Vagina (tissue), 2 donors: ENCODE measurements at places on chromosomes 4 and X.

GRCh38 chr4:154807042-154807630 lies 26.1 kb downstream of the RBM46 start:
- DNase-seq: no peak

GRCh38 chr4:147581606-147582350 lies 35.4 kb upstream of the TMEM184C start:
- no peak for DNase-seq

DNA sequence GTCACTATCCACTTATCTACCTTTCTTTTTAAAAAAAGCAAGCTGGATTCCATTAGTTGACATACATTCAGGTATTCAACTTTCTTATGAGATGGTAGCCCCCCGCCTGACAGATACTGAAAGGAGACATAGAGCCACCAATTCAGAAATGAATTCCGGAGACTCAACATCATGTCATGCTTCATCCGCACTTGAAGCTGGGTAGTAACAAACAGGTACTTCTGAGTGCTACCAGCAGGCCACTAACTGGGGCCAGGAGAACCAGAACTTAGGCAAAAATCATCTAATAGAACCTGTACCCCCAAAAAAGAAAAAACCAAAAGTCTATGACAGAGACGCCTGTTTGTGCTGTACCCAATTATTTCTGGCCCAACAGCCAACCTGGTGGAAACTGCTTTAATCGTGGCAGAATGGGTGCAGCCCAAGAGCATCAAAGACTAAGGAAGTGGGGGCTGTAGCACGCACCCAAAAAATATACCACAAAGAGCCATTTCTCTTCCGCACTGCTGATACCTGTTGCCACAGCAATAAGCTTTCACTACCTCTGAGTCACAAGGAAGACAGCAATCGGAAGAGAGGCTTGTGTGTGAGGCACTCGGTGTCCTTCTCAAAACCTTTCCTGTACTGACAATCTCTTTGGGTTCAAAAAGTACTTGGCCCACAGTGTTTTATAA lies 84.8 kb downstream of the AFAP1 start:
- DNase-seq: no peak

- no peak for DNase-seq
These were observed 340.3 kb upstream of the ZCCHC13 start for GRCh38 chrX:73963682-73964081.

DNA sequence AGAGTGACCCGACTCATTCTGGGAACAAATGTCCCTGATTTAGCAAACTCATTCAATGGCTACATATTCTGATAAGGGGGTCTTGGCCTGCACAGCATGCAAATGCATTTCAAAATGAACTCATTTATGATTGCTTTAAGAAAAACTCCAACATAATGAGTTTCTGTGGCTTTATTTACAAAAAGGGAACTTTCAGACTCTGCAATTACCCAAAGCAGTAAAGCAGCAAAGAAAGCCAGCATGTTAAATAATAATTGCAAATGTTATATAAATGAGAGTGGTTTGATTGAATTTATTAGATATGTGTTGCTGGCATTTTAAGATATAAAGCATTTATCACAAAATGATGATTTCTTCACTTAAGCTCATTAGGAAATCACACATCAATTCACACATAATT lies 295.7 kb downstream of the FBXW7 start:
- no peak for DNase-seq

- DNase-seq: no peak
These were observed 10.6 kb downstream of the MSN start for GRCh38 chrX:65677954-65678469.

DNA sequence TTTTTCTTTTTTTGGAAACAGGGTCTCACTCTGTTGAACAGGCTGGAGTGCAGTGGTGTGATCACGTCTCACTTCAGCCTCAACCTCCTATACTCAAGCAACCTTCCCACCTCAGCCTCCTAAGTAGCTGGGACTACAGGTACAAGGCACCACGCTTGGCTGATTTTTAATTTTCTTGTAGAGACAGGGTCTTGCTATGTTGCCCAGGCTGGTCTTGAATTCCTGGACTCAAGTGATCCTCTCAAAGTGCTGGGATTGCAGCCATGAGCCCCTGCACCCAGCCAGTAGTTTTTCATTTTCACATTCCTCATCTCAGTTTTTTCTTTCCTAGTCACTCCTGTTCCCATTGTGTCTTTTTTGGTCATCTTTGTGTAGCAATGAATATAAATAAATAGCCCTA lies 11.1 kb downstream of the USO1 start:
- no peak for DNase-seq

- DNase-seq: no peak
These were observed 6.8 kb upstream of the SOWAHB start for GRCh38 chr4:76904646-76905190.

GRCh38 chr4:182928061-182928460 lies 10.9 kb upstream of the DCTD start:
- no peak for DNase-seq

DNA sequence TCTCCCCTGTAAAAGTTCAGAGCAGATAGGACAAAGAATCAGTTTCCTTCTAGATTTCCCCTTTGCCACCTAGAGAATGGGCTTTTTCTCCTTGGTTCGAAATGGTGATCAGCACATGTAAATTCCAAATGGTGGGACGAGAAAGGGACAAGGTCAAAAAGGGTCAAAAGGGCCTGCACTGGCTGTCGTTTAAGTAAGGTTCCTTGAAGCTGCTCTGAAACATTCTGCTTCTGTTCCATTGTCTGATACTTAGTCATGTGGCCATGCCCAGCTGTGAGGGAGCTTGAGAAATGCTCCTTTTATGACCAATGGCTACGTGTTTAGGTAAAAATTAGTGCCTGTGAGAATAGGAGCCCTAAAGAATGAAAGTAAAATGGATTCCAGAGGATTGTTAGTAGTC lies 165.9 kb upstream of the CENPE start:
- DNase-seq: no peak

- no peak for DNase-seq
These were observed 73.1 kb downstream of the PACRGL start for GRCh38 chr4:20773144-20773997.

DNA sequence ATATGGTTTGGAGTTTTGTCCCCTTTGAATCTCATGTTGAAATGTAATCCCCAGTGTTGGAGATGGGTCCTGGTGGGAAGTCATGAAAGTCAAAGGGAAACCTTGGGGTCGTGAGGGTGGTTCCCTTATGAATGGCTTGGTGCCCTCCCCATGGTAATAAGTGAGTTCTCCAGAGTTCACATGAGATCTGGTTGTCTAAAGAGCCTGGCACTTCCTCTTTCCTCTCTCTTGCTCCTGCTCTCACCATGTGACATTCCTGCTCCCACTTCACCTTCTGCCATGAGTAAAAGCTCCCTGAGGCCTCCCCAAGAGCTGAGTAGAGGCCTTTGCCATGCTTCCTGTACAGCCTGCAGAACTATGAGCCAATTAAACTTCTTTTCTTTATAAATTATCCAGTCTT lies 5.5 kb upstream of the IL15 start:
- DNase-seq: no peak

- no peak for DNase-seq
These were observed 109.8 kb downstream of the SORBS2 start for GRCh38 chr4:185702147-185702663.

DNA sequence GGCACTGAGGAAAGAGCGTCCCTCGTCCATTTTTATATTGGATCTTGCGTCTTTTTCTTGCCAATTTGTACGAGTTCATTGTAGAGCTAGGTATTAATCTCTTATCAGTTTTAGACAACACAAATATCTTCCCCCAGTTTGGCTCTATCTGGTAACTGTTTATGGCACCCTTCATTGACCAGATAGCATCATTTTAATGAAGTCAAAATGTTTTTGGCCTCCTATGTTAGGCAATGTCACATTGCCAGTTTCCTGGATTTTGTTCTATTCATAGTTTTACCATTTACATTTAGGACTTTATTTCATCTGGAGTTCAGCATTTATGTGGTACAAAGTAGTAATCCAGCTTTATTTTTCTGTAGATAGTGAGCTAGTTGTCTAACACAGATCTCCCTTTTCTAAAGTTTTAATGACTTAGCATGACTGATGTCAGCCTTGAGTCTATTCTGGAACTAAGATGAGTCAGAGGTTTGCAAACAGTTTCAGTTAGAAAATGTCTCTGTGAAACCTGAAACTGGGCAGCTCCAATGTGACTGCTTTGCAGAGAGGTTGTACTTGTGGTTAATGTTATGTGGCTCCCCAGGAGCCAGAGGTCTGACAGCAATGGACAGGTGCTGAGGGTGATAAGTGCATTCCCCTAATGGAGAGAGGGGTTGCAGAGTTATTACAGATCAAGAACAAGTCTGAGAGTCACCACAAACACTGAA lies 5.3 kb upstream of the STBD1 start:
- DNase-seq: no peak

DNA sequence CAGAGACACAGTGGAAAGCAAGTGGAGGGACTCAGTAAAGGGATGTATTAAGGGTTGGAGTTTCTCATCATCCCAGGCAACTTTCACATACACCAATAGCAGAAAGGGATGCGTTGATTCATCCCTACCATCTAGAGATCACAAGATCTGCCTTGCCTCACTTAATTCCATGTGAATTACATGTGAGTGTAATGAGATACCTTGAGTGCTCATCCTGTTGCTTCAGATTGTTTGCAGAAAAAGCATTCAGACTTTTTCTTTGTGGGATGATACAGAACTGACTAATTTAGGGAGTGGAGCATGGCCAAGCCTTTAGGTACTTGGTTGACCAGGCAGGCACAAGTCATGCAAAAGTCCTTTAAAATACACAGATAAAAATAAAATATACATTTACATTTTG lies 124.8 kb upstream of the SLIT2 start:
- no peak for DNase-seq

GRCh38 chr4:75696071-75696470 lies 22.9 kb upstream of the G3BP2 start:
- DNase-seq: no peak

GRCh38 chrX:49041744-49042580 lies 1.2 kb downstream of the TFE3 start:
- DNase-seq: no peak

- DNase-seq: no peak
These were observed 185.0 kb upstream of the GPRIN3 start for GRCh38 chr4:89492581-89493071.

- DNase-seq: no peak
These were observed 3.3 kb downstream of the ING2 start for GRCh38 chr4:183507925-183508696.

DNA sequence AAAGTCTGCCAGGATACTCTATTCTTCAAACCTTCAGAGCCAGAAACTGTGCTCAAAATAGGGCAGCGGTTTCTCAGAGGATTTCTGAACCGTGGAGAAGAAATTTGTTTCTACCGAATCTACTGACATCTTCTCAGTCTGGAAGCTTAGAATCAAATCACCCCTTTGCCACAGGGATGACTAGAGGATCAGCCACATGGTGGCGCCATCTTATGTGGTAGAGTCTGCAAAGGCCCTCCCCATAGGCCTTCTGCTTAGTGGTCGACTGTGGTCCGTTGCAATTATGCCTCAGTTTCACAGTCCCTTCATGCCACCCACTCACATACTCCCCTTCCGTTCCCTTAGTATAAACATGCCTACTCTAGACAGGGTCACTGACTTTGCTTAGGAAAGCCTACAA lies 680.7 kb upstream of the SPANXN1 start:
- DNase-seq: no peak

DNA sequence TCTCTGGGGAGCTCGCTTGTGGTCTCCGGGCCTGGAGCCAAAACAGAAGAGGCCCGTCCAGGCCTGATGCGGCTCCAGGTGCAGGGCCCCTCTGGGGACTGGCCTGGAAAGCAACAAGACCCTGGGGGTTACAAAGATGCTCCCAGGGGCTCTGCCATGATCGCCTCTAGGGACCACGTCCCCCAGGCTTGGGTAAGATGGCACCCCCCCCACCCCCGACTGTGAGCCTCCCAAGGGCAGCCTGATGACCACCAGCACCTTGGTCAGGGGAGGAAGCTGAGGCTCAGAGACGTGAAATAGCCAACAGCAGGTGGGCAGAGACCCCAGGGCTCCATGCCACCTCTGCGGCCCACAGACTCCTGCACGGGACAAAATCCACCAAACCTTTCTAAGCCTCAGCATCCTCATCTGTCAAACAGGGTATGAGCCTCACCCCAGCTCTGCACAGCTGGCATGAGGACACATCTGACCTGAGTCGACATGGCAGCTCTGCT lies 25.4 kb downstream of the C4orf50 start:
- DNase-seq: no peak

GRCh38 chrX:55715847-55716246 lies 1.7 kb upstream of the RRAGB start:
- DNase-seq: no peak

- no peak for DNase-seq
These were observed 38.1 kb downstream of the FRG2 start for GRCh38 chr4:189988877-189989431.

- no peak for DNase-seq
These were observed 128.0 kb downstream of the CPE start for GRCh38 chr4:165506849-165507248.

- no peak for DNase-seq
These were observed 305.4 kb downstream of the PCDH18 start for GRCh38 chr4:137226900-137227299.

DNA sequence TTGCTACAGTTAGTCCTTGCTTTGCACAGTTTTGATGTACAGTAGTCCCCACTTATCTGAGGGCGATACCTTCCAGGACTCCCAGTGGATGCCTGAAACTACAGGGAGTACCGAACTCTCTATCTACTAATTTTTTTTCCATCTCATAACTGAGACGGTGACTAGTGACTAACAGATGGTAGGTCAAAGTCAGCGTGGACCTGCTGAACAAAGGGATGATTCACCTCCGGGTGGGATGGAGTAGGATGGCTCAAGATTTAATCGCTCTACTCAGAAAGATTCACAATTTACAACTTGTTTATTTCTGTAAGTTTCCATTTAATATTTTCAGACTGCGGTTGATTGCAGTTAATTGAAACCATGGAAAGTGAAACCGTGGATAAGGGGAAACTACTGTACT lies 655.8 kb downstream of the ZNF674 start:
- DNase-seq: no peak

- DNase-seq: no peak
These were observed 272.7 kb upstream of the TAPT1 start for GRCh38 chr4:16498978-16499377.

GRCh38 chrX:110318664-110318968 lies 731 bp upstream of the AMMECR1 start:
- DNase-seq: no peak

GRCh38 chr4:55082756-55083155 lies 42.6 kb downstream of the KDR start:
- DNase-seq: no peak

GRCh38 chr4:112038861-112039260 lies 106.4 kb upstream of the FAM241A start:
- DNase-seq: no peak

DNA sequence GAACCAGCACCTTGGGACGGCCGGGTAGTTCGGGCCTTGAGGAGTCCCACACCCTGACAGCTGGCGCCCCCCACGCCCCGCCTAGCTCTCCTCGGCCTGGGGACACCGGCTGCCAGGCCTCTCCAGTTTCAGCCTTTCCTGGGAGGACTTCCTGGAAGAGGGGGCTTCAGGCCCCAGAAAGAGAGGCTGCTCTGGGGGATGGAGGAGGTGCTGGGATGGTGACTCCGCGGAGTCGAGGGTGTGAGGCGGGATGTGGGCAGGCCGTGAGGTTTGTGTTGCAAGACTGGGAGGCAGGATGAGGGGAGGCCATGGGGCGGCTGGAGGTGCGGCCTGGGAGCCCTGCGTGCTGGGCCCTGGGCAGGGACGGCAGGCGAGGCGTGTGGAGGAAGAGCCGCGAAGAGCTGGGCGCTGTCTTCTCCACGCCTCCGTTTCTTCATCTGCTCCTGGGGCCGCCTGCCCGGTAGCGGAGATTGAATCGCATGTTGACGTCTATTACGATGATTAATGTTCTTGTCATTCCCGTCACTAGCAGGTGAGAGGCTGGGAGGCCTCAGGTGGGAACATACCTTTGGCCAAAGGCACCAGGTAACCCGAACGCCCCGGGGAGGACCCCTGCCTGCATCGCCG lies 918 bp upstream of the FGFRL1 start:
- DNase-seq: no peak
